ENCODE measurements at places on chromosomes 12 and 14.
A peak's percentile ranks its signal among the peaks of the same experiment; 100 is the strongest.

DNA sequence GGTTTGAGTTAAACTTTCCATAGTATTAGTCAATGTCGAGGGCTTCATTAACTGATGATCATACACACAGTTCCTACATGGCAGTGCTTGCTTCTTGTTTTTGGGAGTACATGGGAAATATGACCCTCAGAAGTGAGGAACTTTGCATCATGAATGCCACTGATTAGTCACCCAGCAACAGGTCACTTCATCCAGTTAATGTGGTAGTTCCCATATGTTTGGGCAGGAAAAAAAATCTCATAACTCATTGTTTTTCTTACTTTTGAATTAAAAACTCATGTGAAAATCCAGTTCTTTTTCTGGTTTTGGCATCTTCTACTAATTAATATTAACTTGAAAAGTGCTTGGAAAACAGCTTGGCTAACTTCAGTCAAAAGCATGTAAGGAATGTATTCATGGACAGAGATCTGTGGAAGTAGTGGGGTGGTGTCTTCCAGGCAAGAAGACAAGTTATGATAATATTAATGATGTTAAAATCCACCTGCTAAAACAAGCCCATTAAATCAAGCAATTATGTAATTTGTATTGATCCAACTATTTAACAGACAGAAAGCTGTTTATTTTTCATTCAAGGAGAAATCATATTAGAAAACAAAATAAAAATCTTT lies 309.1 kb upstream of the NAV3 start:
- no peak for DNase-seq

DNA sequence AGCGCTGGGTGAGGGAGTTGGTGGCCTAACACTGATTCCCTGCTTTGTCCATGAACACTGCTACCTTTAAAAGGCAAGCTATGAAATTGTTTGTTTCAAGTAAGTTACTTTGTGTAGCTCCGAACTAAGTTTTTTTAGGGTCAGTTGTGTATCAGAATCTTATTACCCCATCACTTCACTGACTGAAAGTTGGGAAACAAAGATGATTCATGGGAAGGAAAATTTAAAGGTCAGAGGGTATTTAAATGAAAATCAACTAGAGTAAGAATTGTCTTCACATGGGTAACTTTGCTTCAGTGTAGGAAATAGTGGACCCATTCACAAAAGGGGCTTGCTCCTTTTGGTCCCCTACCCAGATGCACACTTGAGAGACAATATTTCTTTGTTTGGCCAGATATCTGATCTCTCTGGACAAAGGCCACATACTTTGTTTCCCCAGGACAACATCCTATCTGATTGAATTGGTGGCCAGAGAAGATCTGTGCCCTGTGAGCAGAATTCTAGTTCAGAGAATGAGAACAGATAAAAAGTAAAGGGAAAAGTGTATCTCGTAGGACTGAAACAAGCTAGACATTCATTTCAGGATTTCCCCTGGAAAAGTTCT lies 53.5 kb downstream of the RAB35 start:
- no peak for DNase-seq

DNA sequence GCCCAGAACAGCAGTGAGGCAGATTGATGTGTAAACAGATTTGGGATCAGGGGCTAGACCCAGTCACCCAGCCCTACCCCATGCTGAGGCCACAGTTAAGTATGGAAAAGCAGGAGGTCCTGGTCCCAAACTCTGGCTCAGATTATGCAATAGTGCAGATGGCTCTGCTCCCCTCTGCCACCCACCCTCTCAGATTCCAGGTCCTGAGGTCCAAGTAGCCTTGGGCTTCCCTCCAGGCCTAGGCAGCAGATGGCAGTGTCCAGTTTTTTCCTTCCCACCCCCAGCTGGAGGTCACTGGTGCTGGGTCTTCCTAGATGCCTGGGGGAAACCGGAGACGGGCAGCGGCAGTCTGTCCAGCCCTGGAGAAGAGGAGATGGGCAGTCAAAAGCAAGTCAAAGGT lies 2.8 kb upstream of the DHH start:
- DNase-seq: no peak

DNA sequence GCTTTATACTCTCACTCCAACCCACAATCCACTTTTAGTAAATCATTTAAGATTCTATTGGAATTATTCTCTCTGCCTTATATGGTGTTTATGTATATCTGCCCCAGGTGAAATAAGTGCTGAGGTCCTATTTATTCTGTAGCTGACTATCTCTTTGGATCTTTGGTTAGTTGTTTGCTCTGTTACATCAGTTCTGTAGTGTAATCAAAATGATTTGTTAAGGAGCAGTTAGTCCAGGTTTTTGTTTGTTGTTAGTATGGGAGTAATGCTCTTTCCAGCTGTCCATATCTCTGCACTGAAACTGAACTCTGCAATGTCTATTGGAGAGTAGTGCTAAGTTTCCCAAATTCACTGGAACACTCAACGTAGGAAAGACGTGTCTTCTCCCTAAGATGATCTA lies 615.8 kb downstream of the SNAPC1 start:
- no peak for DNase-seq

DNA sequence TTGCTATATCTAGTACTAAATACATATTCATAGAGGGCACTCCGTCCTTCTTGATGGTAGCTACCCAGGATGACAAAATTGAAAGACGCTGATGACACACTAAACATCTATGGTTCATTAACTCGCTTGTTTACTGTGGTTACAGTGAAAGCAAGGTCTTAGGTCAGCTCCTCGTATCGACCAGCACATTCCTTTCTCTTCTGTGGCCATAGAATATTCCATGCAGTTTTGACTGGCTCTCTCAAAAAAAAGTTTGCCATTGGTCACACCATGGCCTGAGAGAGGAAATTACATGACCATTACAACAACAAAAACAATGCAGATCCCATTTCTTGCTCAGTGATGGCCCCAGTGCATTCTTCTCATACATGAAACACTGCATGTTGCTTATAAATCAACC lies 411.4 kb upstream of the SOX5 start:
- DNase-seq: no peak

GRCh38 chr14:69154779-69155178 lies 1.9 kb upstream of the DCAF5 start:
- DNase-seq: no peak

- no peak for DNase-seq
These were observed 158.6 kb downstream of the PAX9 start for GRCh38 chr14:36820111-36820709.

DNA sequence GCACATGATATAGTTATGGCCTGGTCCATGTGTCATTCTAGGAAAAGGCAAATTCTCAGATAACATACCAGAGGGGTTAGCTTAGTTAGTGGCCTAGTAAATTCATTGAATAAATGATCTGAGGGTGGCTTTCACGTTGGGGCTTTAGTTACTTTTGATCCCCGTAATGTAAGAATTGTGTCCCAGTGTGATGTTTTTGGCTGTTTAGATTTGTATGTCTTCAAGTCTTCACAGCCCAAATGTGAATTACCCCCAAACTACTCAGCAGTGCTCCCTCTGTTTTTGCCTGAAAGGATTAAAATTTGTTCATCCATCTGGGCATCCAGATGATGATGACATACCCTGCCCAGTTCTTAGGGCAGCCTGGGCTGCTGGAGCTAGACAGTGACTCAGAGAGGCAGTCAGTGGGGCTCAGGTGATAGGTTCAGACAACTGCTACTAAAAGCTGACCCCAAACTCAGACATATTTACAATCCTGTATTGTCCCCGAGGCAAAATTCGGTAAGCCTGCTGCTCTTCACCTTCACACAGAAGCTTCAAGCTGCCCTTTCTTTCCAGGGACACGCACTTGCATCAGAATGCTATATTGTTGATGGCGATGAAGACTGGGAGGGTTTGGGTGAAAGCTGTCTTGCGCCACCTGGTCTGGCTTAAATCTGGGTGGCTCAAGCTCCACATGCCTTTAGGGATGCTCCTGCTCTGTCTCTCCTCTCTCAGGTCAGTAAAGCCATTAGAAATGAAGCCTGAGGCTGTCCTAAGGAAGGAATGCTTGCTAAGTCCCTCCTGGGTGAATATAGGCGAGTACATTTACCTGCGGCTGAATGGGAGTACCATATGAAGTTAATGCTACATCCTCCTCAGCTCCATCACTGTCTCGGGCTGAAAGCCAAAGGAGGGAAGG lies 10.3 kb downstream of the GPRC5D start:
- no peak for DNase-seq

GRCh38 chr12:89949457-89950195 lies 241.0 kb upstream of the ATP2B1 start:
- peak; percentile 69 for DNase-seq

DNA sequence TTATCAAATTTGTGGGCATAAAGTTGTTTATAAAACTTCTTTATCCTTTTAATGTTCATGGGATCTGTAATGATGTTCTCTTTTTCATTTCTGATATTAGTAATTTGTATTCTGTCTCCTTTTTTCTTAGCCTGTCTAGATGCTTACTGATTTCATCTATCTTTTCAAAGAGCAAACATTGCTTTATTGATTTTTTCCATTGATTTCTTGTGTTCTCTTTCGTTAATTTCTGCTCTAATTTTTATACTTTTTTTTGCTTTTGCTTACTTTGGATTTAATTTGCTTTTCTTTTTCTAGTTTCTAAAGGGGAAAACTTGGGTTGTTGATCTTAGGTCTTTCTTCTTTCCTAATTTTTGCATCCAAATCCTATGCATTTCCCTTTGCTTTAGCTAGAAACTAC lies 42.5 kb downstream of the CRADD start:
- no peak for DNase-seq

- DNase-seq: no peak
These were observed 85.7 kb downstream of the MIA2 start for GRCh38 chr14:39319381-39319780.

DNA sequence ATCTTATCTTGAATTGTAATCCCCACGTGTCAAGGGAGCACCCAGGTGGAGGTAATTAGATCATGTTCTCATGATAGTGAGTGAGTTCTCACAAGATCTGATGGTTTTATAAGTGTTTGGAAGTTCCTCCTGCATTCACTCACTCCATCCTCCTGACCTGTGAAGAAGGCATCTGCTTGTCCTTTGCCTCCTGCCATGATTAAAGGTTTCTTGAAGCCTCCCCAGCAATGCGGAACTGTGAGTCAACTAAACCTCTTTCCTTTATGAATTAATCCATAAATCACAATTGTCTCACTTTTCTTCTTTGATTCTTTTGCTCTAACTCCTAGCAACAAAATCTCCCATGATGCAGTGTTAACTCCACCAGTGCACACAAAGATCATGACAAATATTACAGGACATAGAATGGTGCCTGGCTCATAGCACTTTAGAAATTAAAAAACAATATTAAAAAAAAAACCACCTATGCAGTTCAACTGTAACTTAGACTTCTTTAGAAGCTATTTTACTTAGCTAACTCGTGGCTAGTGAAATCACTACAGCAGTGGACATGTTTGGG lies 37.6 kb upstream of the MGAT4C start:
- no peak for DNase-seq

GRCh38 chr14:85542623-85543022 lies 12.7 kb downstream of the FLRT2 start:
- DNase-seq: no peak

- DNase-seq: no peak
These were observed 52.6 kb downstream of the GPHB5 start for GRCh38 chr14:63266106-63266505.

DNA sequence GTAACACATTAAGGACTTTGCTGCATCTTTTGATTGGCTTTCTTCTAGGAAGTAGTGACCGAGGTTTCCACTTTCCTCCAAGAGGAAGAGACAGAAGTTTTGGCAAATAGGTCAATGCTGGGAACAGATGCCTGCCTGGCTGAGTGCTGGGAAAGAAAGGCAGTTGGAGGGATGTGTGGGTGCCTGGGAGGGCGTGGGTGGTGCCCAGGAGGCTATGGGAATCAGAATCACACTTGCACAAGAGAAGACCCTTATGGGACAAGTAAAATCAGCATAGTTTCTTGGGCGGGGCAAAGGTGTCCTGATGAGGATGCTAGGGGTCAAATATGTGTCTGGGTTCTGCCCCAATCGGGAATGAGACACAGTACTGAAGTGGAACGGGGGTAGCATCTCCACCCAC lies 906 bp upstream of the ACADS start:
- DNase-seq: no peak

- DNase-seq: no peak
These were observed 1.3 kb upstream of the ARHGEF25 start for GRCh38 chr12:57609781-57610553.

GRCh38 chr12:1502831-1503230 lies 91.5 kb downstream of the FBXL14 start:
- no peak for DNase-seq

- DNase-seq: no peak
These were observed 82.4 kb downstream of the ARF6 start for GRCh38 chr14:49975276-49975675.

- no peak for DNase-seq
These were observed 15.5 kb downstream of the SUDS3 start for GRCh38 chr12:118391836-118392235.

DNA sequence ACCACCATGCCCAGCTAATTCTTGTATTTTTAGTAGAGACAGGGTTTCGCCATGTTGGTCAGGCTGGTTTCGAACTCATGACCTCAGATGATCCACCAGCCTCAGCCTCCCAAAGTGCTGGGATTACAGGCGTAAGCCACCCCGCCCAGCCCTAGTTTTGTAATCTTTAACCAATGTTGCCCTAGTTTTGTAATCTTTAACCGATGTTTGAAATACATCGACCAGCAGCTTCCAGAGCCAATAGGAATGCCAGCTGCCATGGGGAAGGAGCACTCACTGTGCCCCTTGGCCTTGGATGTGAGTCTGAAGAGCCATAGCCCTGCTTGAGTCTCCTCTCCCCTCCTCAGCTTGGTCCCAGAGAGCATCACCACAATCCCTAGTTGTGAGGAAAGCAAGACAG lies 209.3 kb upstream of the RGS6 start:
- DNase-seq: no peak

- no peak for DNase-seq
These were observed 7.7 kb upstream of the KRT82 start for GRCh38 chr12:52413782-52414345.
